Inflammatory macrophage treated with lipopolysaccharide for 1 hour (primary cell): ENCODE measurements at places on chromosomes 2 and 18.

GRCh38 chr2:16784652-16785051, 119.0 kb upstream of the CYRIA start:
- no peak for DNase-seq

GRCh38 chr2:240498958-240499260, 58.9 kb downstream of the ANKMY1 start:
- no peak for DNase-seq

DNA sequence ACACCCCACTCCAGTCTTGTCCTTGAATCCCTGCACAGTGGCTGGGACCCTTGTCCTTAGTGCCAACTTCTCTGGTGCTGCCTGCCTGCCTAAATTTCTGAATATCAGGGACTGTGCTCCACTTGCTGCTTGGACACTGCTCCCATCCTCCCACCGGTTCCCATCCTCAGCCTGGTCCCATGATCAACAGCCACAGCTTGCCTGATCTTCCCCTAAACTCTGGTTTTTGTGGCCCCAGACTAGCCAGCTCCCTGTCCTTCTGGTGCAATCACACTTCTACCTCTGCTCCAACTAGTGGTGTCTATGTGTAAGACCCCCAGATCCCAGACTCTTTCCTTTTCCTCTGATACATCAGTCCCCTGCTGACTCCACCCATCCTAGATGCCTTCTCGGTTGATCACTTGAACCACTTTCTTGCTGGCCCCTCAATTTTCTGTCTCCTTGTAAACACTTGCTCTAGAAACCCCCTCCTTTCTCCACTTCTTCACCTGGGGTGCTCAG, 37.2 kb upstream of the POLE4 start:
- DNase-seq = no peak

DNA sequence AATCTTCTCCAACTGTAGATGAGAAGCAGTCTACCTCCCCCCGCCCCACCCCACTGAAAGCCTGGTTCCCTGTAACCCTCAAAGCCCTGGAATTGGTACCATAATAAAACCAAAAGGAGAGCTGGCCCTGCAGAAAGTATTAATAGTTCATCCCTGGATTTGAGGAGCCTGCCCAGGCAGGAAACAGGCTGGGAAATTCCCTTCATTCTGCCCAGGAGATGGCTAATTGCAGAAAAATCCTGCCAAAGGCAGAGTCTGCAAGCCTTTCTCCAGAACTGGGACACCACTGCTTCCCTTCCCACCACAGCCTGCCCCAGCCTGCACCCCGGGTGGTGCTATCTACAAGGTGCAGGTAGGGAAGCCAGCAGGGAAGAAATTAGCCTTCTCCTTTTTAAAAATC, 16.3 kb downstream of the GKN2 start:
- no peak for DNase-seq

DNA sequence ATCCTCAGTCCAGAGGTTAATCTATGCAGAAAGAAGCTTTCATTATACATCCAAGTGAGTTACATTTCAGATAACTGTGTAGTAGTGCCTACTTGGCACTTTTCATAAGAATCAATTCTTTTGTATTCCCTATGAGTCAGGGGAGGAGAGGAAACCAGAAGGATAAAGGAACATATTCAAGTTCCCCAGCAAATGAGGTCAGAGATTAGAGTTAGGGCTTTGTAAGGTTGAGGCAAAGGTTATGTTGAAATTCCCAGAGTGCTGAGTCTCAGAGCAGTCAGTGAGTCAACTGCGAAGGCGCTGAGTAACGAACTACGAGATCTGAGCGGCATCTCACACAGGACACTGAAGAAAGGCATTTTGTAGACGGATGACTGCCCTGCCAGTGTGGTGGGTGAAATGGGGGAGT, 25.1 kb upstream of the ME2 start:
- DNase-seq = peak; percentile 92

DNA sequence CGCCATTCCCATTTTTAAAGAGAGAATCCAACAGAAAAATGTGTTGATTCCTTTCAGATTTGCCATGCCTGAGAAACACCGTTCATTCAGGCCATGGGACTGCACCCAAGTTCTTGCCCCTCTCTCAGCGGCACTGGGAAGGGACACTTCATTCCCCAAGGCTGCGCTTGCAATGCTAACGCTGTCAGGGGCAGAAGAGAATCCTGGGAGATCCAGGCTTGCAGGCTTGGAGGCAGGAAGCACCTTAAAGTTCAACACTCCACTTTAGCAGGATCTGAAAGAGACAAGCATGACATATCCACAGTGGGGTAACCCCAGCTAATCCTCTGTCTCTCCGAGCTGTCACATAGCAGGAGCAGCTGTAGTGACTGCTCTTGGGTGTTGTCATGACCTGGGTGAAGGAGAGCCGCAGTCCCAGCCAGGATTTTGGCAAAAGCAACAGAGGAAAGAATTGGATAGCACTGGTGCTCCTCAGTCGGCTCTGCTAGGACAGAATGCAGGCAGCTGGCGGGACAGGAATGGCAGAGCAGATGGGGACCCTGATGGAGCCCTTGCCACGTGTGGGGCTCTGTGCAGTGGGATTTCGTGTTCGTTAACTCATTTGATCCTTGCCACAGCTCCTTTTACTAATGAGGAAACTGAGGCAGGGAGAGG, 22.0 kb upstream of the ODC1 start:
- no peak for DNase-seq

DNA sequence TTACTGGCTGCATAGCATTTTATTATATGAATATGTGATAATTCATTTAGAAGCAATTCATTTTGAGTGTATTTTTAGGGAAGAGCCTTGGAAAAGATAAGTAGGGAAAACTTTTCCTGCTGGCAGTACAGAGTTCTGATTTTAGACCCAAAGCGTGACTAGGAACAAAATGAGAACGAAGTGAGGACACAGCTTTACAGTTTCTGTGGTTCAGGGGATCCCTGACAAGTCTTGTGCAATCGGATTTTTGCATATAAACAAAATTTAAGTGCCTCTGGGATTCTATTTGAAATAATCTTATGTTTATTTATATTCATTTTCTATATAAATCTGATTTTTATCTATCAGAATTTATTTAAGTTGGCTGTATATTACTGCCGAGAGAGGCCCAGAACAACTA, 389.1 kb downstream of the LRRTM1 start:
- DNase-seq = no peak

GRCh38 chr2:74854401-74854800, 20.5 kb downstream of the HK2 start:
- DNase-seq = no peak

GRCh38 chr2:121263996-121264715, 20.8 kb downstream of the TFCP2L1 start:
- DNase-seq = no peak

DNA sequence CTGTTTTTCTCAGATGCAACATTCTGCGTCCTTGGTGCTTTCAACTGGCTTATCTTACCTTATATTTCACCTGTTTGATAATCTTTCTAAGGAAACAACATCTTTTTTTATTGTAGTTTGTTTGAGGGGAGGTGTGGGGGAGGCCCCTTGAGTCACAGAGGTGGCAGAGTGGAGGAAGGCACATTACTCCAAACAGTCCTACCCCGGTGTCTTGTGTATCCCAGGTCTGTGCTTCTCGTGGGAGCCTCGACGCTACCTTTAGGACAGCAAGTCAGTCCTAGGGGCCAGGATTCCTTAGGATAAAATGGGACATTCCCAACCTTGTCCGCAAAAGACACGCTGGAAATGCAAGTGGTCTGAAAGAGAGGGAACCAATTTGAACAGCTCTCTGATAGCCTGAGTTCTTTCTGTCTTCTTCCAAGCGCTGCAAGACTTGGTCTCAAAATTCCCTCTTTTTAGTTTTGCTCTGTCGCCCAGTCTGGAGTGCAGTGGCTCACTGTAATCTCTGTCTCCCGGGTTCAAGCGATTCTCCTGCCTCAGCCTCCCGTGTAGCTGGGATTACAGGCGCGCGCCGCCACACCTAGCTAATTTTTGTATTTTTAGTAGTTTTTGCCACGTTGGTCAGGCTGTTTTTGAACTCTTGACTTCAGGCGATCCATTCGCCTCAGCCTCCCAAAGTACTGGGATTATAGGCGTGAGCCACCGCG, 4.0 kb downstream of the GATA6 start:
- no peak for DNase-seq

DNA sequence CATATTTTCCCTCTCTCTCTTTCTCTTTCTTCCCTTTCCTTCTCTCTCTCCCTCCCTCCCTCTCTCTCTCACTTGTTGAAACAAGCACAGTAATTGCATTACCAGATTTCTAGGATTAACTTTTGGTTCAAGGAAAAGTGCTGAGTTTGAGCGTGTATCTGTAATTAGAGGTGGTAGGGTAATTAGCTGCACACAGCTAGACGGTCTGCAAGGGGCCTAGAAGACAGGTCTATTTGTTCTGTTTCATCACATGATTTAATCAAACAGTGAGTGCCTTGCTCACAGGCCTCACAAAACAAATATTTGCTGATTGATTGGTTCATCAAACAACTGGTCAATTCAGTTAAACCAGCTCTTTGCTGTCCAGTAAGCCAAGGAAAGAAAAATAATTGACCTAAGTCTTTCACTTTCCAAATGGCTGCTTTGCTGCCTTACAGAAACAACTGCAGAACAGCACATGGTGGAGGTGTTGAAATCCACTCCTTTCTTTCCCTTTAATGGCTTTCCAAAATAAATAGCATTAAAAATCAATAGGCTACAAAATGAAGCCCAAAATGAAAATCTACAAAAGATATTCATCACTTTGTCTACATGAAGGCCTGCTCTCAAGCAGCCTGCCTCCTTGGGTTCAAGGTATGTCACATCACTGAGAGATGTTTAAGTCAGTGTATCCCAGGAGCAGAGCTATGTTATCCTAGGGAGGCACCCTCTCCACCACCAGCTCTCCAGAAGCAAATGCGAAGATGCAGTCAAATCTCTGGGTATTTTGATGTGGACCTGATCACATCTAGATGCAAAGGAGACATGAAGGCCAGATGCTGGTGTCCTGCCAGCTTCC, 264.4 kb upstream of the SIX2 start:
- DNase-seq = no peak

DNA sequence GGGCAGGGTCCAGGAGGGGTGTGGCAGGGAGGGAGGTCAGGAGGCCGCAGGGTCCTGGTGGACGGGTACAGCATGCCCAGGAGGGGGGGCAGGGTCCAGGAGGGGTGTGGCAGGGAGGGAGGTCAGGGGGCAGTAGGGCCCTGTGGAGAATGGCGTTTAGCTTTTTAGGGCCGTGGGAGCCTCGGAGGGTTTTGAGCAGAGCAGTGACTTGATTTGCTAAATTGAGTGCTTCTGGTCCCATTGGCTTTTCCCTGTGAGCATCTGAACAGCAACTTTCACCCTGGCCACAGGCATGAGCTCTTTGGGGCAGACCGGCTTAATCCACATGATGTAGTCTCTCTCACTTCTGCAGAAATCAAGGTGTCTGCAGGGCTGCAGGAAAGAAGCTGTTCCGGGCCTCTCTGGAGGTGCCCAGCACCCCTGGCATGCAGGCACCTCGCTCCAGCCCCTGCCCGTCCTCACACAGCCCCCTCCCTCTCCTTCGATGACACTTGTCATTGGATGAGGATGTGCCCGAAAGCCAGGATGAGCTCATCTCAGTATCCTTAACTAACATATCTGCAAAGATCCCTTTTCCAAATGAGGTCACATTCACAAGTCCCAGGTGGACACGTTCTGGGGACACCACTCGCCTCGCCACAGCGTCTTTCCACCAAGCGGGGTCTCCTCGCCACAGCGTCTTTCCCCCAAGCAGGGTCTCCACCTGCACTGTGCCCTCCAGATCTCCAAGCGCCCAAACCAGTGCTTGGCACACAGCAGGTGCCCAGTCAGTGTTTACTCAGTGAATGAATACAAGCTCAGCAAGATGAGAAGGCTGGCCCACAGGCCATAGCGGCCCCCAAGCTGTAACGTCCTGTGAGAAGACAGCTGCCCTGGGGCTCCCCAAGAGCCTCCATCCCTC, 94.0 kb downstream of the NDUFA10 start:
- DNase-seq = no peak

GRCh38 chr2:83850071-83850725, 608.9 kb downstream of the SUCLG1 start:
- no peak for DNase-seq

GRCh38 chr18:66731890-66732289, 128.0 kb upstream of the CDH19 start:
- no peak for DNase-seq

- no peak for DNase-seq
These were observed 253.3 kb downstream of the ARL6IP6 start for GRCh38 chr2:152971685-152972084.

DNA sequence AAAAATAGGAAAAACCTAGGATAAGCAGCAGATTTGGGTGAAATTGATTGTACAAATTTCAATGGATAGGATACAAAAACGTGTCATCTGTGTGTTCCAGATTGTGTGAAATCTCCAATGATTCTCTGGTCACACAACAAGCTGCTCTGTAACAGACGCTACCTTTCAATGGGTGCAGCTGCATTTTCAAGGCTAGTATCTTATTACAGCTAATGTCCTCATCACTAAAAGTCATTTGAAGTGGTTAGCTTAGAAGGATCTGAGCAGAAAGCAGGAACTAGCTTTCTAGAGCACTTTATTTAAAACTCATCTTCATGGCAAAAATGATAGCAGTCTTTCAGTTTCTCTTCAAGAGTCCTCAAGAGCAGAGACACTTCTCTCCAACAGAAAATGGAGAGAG, 364.6 kb downstream of the LRP1B start:
- no peak for DNase-seq

DNA sequence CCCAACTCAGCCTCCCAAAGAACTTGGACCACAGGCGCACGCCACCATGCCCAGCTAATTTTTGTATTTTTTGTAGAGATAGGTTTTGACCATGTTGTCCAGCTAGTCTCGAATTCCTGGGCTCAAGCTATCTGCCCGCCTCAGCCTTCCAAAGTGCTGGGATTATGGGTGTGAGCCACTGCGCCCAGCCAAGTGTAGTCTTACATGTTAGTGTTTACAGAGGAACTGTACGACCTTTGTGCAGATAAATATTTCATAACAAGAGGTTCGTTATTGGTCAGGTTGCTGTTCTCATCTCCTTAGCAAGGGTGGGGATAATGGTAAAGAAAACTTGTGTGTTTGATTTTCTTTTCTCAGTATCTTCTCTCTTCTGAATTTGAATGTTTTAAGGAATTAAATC, 46.5 kb downstream of the RALBP1 start:
- DNase-seq = no peak

DNA sequence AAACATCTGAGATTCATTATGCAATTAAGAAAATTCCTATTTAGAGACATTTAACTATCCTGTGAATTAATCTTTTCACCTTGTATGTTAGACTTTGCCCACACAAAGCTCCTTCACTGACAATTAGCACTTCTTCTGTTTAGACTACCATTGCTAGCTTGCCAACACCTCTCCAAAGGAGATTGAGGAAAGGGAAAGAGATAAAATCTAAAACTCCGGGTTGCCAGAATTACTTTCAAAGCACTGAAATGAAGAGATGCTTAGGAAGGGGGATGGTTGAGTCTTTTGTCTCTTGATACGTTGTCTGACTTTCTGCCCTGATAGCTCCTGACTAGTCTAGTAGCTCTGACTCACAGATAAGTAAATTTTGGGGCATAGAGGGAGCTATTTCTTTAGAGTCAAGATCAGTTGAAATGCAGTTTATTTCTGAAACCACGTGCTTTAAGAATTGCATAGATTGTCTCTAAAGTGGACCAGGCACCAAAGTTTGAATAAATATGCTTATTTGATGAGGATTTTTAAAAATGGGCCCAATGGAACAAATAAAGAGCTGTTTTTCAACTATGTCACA, 74.1 kb upstream of the DSEL start:
- DNase-seq = no peak
